COR-L47 (cell line): ENCODE measurements at places on chromosomes 5 and 9.
A peak's percentile ranks its signal among the peaks of the same experiment; 100 is the strongest.

DNA sequence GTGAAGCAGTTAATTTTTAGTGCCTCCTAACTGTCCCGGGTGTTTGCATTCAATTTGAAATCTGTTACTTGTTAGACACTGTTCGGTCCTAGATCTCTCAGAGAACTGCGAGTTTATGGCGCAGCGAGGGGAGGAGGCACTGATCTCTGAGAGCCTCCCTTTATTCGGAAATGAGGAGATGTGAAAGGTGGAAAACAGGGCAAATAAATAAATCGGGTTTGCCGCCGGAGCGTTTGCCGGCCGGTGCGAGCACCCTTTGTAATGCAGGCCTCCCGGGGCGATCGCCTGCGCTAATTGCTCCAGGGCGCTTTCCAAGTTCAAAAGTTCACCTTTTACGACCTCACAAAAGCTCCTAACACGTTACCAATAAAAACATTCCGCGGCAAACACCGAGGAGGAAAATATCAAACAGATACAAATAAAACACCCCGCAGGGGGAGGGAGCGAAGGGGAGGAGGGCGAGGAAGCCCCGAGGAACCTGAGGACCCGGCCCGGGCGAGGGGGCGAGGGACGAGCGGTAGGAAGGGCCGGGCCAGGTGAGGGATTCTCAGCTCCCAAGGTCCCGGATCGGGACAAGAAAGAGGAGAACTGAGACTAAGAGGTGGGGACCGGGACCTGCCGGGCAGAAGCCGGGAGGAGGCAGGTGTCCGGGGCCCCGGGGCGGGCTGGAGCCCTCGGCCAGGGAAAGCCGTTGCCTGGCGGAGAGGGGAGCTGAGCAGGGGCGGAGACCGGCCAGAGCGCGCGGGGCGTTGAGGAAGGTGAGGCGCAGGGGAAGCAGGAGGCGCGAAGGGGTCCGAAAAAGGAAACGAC, 1.4 kb downstream of the NR6A1 start:
- DNase-seq: no peak

DNA sequence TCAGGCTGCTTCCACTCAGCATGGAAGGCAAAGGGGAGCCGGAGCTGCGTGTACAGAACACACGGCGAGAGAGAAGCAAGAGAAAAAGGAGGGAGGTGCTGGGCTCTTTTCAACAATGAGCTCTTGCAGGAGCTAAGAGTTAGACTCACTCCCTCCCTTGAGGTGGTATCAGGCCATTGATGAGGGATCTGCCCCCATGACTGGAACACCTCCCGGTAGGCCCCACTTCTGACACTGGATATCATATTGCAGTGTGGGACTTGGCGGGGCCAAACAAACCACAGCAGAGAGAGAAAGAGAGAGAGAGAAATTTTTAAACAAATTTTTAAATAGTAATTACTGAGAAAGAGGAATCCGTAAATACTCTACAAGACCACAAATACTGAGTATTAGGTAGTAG, 182.2 kb downstream of the TRIO start:
- DNase-seq: no peak

DNA sequence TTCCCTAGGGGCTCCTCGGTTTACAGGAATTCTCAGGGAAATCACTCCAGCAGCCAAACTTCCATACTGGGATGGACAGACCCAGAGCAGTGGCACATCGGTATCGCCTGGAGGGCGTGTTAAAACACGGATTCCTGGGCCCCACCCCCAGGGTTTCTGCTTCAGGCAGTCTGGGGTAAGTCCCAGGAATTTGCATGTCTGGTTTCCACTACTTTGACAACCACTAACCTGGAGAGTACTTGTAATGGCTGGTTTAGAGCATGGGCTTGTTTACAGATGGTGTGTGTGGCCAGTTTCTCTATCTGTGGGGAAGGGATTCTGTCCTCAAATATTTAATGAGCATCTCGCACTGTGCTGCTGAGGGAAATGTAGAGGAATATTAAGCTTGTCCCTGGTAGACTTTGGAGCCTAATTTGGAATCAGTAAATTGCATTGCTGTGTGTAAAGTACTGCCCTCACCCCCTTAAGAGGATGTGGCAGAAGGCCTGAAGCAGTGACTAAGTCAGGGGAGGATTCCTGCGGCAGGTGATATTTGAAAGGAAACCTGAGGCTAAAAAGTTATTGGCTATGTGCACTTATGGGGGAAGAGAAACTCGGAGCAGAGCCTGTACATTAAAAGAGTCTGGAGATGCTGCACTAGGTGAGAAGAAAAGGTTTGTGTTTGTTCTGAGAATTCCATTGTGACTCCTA, 18.6 kb upstream of the TJP2 start:
- DNase-seq: no peak

DNA sequence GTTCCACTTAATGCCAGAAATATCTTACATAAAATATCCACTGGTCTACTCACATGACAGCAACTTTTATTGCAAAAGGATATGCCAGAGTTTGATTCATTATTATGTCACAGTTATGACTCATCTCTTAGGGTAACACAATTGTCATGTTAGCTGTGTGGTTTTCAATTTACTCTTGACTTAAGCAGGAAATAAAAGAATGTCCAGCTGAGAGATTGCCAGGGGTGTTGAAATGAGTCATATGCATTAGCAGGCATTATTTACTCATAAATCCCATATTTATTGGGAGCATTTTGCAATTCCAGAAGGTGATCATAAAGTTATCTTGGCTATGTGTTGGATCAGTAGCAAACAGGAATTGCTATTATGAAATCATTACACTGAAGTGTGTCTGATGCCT, 1164.6 kb upstream of the CDH18 start:
- no peak for DNase-seq

DNA sequence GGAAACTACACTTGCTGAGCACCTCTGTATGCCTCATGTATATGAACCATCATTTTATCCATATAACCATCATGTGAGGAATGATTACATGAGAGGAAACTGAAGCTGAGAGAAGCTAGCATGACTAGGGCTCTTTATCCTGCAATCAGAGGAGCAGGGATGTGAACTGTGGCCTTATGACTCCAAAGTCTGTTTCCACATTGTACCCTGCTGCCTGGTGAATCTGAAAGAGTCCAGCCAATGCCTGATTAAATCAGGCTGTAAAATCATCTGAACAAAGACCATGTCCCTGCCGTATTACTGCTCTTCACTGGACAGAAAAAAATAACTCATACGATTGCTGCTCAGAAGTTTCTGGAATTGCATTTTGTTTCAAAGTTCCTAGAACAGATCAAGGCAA, 67.0 kb downstream of the LPAR1 start:
- no peak for DNase-seq

DNA sequence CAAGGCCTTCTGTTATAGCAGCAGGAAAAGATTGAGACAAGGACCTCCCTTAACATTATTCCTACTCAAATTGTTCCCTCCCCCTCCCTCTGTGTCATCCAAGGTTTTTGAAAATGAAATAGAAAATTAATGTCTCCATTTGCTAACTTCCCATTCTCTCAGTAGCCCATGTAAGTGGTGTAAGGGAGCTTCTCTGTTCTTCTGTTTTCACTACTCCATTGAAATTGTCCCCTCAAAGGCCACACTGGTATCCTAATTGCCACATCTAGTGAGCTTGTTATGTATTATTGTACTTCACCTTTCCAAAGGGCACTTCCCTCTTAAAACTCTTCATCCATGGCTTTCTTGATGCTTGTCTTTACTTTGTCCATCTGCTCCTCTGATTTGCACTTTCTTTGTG, 131.2 kb upstream of the PIK3R1 start:
- no peak for DNase-seq

DNA sequence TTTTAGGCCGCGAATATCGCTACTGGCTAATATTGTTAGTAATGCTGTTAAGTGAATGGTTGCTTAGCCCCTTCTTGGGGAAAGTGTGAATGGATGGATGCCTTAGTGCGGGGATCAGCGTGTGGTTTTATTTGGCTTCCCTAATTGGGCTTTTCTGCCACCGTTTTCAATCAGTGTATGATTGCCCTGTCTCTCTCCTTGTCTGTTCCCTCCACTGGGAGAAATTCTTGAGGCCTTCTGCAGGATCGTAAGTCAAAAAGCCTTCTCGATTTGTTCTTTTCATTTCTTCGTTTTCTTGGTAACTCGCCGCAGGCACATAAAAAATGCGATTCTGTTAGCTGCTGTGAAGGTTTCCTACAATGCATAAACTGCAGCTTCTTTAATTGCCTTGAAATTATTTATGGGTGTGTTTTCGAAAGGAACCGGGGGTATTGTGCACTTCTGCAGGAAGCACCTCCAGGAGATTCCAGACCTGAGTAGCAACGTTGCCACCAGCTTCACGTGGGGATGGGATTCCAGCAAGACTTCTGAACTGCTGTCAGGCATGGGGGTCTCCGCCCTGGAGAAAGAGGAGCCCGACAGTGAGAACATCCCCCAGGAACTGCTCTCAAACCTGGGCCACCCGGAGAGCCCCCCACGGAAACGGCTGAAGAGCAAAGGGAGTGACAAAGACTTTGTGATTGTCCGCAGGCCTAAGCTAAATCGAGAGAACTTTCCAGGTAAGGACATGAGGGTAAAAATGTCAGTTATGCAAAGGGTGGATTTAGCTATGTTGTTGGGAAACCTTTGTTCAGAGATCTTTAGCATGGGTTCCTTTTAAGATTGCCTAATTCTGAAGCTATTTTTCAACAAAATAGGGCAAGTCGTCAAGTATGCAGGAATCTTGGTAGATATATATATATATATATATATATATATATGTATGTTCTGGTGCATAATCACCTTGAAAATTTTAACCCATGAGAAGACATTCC, 700 bp downstream of the SKP2 start:
- no peak for DNase-seq

DNA sequence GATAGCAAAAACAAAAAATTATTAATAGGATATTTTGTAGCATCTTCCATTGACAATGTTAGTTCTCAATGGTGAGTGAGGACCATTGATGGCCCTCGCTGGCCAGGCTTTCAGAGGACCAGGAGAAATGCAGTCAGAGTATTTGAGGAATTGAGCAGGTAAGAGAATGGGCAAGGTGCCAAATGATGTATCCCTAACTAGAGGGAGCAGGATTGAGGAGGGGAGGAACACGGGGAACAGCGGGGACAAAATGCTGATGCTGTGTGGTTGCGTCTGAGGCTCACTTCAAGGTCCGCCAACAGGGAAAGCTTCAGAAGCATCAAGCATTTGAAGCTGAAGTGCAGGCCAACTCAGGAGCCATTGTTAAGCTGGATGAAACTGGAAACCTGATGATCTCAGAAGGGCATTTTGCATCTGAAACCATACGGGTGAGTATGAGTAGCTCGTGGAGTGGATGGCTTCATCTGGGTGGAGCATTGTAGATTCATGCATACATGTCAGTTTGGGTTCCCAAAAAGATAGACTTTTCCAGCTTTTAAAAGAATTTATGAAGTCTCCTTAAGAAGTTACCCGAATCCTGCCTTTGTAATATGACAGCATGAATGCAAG, 16.2 kb downstream of the SPTAN1 start:
- DNase-seq: no peak

DNA sequence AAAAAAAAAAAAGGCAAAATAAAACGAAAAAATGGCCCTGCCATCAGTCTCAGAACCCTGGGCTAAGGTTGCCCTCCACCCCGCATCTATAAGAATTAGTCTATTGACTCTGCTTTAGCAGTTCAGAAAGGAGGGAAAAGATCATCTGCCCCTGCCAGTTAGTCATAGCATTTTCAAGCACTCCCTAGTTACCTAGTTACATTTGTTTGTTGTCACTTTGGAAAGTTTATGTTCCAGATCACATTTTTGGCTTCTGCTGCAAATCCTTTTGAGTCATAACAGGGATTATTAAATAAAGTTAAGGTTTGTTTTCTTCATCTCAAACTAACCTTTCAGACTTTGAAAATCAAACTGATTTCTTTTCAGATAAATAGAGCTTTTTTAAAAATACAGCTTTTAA, 52.1 kb downstream of the AQP7 start:
- no peak for DNase-seq

DNA sequence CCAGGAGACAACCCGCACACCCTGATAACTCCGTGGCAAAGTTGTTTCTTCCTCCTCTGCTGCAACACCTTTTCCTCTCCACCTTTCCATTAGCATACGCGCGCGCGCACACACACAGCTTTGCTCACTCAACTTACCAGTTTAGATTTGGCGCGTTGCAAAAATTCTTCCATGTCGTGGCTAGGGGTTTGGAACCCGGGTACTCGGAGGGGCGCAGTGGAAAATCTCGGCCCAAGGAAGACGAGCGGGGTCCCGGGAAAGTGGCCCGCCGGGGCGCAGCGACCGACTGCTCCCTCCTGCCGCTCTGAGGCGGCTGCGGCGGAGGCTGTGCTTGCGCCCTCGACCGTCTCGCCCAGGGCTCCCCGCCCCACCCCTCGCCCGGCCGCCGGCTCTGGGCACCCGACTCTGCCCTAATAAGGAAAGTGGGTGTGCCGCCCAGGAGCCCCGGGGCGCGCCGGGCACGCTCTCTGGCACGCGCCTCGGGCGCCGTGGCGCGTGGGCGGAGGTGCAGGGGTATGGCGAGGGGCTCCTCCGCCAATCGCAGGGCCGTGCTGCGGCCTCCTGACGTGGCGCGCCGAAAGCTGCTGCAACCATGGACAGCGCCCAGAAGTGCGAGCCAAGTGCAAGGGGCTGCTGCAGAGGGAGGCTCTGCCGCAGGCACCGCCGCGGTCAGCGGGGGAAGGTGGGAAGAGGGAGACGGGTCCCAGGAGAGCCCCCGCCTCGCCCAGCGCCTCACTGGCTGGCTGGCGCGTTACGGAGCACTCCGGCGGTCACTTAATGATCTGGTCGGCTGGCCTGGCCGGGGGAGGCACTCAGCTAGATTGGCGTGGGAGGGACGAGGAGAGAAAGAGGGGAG, at the start of gene PRUNE2:
PRUNE2 (minus strand) TSS at position 324 of the 856 bp plus-strand sequence; CDS start at position 173, 151 bp downstream.
- DNase-seq: peak; percentile 87

- DNase-seq: no peak
Measured at GRCh38 chr9:94145640-94146039, 61.4 kb downstream of the PTPDC1 start.

DNA sequence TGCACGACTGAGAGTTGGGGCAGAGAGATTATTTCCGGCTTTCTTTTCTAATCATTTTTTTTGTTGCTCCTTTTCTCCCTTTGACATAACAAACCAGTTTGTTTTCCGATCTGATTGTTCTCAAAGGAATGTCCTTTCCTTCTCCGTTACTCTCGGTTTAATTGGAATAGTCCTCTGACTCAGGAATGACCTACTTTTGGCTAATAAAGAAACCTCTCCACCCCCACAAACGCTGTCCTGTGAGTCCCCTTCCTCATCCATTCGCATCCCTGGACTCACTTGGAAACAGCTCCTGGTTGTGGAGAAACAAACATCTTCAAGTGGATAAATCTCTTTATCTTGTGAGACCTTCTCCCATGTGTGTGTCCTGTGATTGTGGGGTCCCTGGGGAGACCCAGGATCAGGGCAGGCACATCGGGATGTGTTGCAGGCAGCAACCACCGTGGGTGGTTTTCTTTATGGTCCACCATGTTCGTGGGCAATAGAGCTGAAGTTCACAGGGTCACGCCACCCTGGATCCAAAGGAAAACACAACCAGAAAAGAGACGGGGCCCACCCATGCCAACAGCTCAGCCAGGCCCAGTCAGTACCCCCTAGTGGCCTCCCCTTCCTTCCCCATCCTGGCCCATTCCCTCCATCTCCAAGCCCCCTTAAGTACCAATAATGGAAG, 45.2 kb upstream of the NEK6 start:
- no peak for DNase-seq
